ENCODE measurements at places on chromosomes 11 and 22. TPM values are rescaled to one million over a fixed set of nuclear protein-coding genes. Genes with fewer than 3 reads are reported as not detected.

Gene PANX2
- total RNA-seq: 0.36 TPM

Gene GAB4
- total RNA-seq: not detected

Gene SULT4A1
- 0.12 TPM for total RNA-seq

Gene SLC22A6
- total RNA-seq: not detected

Gene SERHL2
- total RNA-seq: 3.6 TPM

Gene EIF4ENIF1
- 14.6 TPM for total RNA-seq

Gene OR2D2
- 0.61 TPM for total RNA-seq

Gene FKBP2
- 21.1 TPM for total RNA-seq

Gene SESN3
- total RNA-seq: 24.7 TPM

Gene PHOX2A
- total RNA-seq: not detected

Gene MMP8
- total RNA-seq: 2.3 TPM

Gene SLC5A4
- total RNA-seq: not detected

Gene MRGPRX3
- not detected for total RNA-seq

Gene LARGE2
- total RNA-seq: not detected

Gene PTGDR2
- 2.6 TPM for total RNA-seq

Gene CHRNA10
- 0.85 TPM for total RNA-seq
